Neural progenitor cell (in vitro differentiated cells): ENCODE measurements at places on chromosomes 7 and 10. TPM values are rescaled to one million over a fixed set of nuclear protein-coding genes. Genes with fewer than 3 reads are reported as not detected.

- DNase-seq, result no peak
- no peaks in the 10 kb centered on the region for H3K27me3 ChIP-seq
- peaks cover 41% of the 10 kb centered on the region for H3K4me1 ChIP-seq
- no peak overlapping the region for H3K4me3 ChIP-seq
- no peaks in the 10 kb centered on the region for H3K36me3 ChIP-seq
- H3K27ac ChIP-seq, result no peak overlapping the region
Measured at GRCh38 chr7:130419658-130420057, 21.2 kb downstream of the CEP41 start.

GRCh38 chr10:133040198-133040597 lies 47.5 kb upstream of the ADGRA1 start:
- H3K27ac ChIP-seq, result no peak overlapping the region
- H3K4me3 ChIP-seq, result no peak overlapping the region
- no peak for DNase-seq

- no peaks in the 10 kb centered on the region for H3K27me3 ChIP-seq
- DNase-seq, result no peak
- H3K36me3 ChIP-seq, result no peaks in the 10 kb centered on the region
- H3K4me3 ChIP-seq, result no peak overlapping the region
- no peak overlapping the region for H3K27ac ChIP-seq
- H3K4me1 ChIP-seq, result peaks cover 6% of the 10 kb centered on the region
Measured at GRCh38 chr7:128278366-128278765, 37.3 kb downstream of the LEP start.

- no peaks in the 10 kb centered on the region for H3K27me3 ChIP-seq
- H3K4me3 ChIP-seq, result no peak overlapping the region
- no peaks in the 10 kb centered on the region for H3K36me3 ChIP-seq
- DNase-seq, result no peak
- no peak overlapping the region for H3K27ac ChIP-seq
Measured at GRCh38 chr7:115106316-115106715, 184.4 kb downstream of the MDFIC start.

- peak overlapping the region; percentile 42 for H3K4me3 ChIP-seq
- H3K4me1 ChIP-seq, result peaks cover 40% of the 10 kb centered on the region
- no peaks in the 10 kb centered on the region for H3K36me3 ChIP-seq
- H3K27ac ChIP-seq, result no peak overlapping the region
Measured at GRCh38 chr7:155803418-155804376, 8.6 kb downstream of the SHH start.

- H3K36me3 ChIP-seq, result no peaks in the 10 kb centered on the region
- H3K4me1 ChIP-seq, result no peaks in the 10 kb centered on the region
- no peak overlapping the region for H3K4me3 ChIP-seq
Measured at GRCh38 chr7:11376529-11376928, 402.9 kb downstream of the PHF14 start.

The SPRN gene
- total RNA-seq, result 0.06 and 0.12 TPM in 2 replicates

The GPR37 gene
- 0.21 and 0.43 TPM in 2 replicates for total RNA-seq
